ENCODE measurements at places on chromosomes 5 and 9.
A peak's percentile ranks its signal among the peaks of the same experiment; 100 is the strongest.

GRCh38 chr5:107457881-107458280 is 212.9 kb downstream of the EFNA5 start:
- no peak for DNase-seq

DNA sequence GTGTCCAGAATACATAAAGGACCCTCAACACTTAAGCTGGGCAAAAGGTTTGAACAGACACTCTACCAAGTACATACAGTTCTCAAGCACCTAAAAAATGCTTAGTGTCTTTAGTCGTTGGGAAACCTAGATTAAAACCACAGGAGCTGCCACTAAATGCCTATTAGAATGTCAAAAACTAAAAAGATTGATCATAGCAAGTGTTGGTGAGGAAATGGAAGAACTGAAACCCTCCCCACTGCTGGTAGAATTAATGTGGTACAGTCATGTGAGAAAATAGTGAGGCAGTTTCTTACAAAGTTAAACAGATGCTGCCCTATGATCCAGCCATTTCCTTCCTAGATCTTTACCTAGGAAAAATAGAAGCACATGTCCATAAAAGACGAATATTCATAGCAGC is 40.6 kb downstream of the SFXN1 start:
- DNase-seq, result no peak

GRCh38 chr9:14958989-14959388 is 48.8 kb upstream of the FREM1 start:
- DNase-seq, result no peak

DNA sequence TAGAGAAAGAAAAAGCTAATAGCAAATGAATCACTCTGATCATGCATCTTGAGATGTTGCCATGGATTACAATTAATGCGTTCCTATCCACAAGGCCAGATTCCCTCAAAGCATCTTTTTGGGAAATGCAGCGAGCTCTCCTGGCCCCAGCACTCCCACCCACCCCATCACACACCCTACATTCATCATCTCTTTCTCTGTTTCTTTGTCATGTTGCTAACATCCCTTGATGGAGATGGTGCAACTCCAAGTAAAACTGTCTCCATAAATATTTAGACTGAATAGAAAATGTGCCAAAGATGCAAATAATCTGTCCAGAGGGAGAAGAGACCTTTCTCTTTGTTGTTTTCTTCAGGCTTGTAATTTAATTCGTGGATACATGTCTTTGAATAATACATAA is 30.8 kb upstream of the TNC start:
- no peak for DNase-seq

- no peak for DNase-seq
Measured at GRCh38 chr9:75121914-75122558, 33.7 kb downstream of the OSTF1 start.

DNA sequence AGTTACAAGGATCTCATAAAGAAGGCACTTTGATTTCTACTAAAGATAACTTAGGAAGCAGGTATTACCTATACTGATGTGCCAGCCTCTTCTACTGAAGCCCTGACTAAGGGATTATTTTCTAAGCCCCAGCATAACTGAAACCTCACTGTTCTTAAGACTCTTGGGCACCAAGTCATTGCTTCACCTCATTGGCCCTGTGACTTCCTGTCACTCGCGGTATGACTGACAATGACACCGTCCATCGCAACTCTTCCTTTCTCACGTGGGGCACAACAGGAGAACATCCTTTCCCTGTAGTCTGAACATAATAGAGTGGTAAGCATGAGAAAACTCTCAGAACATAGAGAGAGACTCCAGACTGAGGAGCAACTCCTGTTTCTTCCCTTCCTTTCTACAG is 6.4 kb downstream of the OR2V2 start:
- no peak for DNase-seq

- peak; percentile 38 for DNase-seq
Measured at GRCh38 chr5:33470544-33470943, 29.8 kb downstream of the TARS1 start.

DNA sequence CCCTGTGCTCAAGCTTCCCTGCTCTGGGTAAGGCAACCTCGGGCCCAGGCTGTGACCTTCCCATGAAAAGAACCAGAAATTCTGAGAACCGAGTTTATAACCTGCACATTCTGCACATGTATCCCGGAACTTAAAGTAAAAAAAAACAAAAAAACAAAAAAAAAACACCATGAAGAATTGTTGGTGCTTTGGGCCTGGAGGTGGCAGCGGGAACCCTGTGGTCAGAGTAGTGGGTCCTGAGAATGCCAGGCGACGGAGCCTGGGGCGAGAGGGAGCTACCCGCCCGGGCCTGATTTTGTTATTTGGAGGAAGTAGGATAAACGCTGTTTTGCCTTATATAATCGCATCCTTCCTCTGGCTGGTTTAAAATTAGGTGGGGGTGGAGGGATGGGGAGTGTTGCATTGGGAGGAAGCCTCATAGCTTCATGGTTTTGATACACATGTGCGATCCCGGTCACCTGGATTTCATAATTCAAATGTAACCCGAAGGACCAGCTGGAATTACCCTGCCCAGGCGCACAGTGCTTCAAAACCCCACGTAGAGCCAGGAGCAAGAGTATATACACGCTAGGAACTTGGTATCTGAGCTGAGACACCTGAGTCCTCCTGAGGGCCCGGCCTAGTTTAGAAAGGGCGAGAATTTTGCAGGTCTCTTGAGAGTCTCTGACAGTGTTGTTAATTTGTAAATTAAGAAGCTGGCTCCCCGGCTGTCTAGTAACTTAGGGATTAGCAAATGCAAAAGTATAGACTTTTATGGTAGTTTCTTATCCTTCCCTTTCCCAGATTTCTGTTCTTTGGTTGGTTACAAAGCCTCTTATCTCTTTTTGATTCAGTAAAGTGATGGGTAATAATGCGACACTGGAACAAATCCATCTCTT is 2.8 kb downstream of the MSX2 start:
- DNase-seq, result no peak

GRCh38 chr9:86827893-86828292 is 119.4 kb downstream of the GAS1 start:
- DNase-seq, result no peak

DNA sequence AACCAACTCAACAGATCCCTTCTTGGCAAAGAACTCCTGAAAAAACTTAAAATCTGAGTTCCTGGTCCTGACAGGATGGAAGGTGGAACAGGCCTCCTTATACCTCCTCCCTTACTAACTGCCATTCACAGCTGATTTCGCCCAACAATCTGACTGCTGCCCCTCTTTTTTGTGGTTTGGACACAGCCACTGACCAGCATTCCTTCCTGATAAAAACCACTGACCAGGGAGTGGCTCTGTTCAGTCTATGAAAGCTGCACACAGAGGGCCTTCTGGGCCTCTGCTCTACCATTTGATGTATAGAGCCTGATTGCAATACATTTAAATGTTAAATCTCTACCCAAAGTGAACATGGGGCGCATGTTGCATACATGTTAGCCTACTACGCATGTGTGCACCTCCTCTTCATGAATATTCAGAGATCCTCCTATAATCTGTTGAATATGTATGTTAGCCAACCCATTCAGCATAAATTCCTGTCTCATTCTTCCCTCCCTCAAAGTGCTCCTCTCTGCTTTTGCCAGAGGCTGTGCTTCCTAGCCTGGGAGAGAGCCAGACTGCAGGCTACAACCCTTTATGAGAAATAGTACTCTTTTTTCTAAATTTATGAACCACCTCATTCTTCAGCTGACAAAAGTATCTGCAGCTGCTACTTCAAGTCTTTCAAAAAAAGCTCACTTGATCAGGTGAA is 93.7 kb upstream of the MRPS30 start:
- DNase-seq, result no peak

DNA sequence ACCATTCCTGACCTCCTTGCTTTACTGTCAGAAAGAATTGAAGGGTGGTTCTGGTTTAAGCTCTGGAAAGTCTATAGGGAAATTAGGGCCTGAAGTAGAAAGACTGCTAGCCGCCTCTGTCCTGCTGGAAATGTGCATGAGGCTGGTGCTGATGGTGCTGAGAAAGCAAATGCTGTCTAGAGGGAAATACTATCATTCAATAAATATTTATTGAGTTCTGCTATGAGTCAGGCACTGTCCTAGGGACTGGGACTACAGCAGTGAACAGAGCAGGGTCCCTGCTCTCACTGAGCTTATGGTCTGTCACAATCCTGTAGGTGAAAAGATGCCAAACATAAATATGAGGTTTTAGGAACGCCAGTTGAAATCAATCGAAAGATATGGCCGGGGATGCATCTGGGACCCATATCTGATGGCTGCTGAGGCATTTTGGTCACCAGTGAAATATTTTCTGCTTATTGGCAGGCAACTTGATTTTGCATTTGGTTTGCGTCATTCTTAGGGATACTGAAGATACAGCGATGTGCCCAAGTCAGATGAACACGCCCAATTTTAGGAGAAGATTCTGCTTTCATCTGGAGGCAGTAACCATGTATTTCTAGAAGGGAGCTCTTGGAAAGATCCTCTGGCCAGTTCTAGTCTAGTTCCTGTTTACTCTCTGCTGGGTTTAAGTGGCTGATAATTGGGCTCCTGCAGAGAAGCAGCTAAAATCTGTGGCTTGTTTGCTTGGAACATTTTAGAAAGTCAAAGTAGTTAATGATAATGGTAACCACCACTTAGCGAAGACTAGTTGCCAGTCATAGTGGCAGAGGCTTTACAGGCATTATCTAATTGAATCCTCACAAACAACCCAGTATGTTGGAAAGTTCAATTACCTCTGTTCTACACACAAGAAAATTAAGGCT is 73.3 kb downstream of the INSYN2B start:
- DNase-seq, result peak; percentile 97

DNA sequence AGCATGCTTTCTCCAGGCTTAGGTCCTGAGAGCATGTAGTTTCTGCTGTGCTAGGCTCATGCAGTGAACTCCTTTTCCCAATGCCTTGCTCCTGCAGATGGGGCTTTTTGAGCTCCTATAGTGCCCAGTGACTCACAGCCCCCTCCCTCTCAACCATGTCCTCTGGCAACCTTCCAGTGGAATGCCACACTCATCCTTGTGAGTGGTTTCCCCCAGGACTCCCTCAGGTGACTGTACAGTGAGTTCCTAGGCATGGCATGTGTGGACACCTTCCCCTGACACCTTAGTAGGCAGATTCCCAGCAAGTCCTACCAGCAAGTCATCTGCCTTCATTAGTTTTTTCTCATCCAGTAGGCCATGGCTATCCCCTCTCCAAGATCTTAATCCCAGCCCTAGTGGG is 72.4 kb upstream of the CXCL14 start:
- peak; percentile 81 for DNase-seq

GRCh38 chr5:8456846-8457186 is 587.9 kb downstream of the MTRR start:
- peak; percentile 39 for DNase-seq

GRCh38 chr9:35044071-35044470 is 28.4 kb downstream of the VCP start:
- DNase-seq, result no peak

- peak; percentile 72 for DNase-seq
Measured at GRCh38 chr9:22452415-22453010, 5.9 kb downstream of the DMRTA1 start.

GRCh38 chr5:66647146-66647856 is 51.1 kb downstream of the MAST4 start:
- DNase-seq, result peak; percentile 42

- DNase-seq, result no peak
Measured at GRCh38 chr9:32742296-32742695, 41.0 kb upstream of the TMEM215 start.

DNA sequence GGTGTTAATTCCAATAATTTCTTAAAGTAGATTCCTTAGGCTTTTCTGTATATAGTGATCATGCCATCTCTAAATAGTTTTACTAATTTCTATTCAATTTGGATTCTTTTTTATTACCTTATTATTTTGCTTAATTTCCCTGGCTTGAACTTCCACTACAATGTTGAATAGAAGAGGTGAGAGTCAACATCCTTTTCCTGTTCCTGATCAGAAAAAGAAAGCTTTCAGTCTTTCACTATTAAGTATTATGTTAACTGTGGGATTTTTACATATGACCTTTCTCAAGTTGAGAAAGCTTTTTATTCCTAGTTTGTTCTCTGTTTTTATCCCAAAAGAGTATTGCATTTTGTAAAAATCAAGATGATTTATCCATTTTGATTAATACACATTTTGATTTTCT is 574.5 kb upstream of the TLE4 start:
- no peak for DNase-seq

GRCh38 chr9:84620338-84620737 is 49.2 kb upstream of the NTRK2 start:
- no peak for DNase-seq

GRCh38 chr9:122087406-122088200 is 5.5 kb downstream of the TTLL11 start:
- no peak for DNase-seq

DNA sequence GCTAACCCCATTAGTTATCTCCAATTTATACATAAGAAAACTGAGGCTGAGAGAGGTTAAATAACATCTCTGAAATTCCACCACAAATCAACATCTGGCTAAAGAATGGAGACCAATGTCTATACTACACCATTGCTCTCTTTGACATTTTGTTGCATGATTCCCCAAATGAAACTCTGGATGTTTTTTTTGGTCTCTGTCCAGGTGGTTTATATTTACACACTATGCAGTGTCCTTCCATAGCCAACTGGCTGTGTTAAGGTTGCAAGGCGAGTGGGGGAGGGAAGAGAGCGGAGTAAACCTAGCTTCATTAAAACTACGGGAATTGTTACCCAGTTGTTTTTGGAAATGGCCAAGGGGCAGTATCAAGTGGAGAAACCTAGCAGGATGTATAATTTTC is 67.2 kb downstream of the KIF4B start:
- peak; percentile 63 for DNase-seq

GRCh38 chr5:158811921-158812320 is 287.8 kb downstream of the EBF1 start:
- no peak for DNase-seq

DNA sequence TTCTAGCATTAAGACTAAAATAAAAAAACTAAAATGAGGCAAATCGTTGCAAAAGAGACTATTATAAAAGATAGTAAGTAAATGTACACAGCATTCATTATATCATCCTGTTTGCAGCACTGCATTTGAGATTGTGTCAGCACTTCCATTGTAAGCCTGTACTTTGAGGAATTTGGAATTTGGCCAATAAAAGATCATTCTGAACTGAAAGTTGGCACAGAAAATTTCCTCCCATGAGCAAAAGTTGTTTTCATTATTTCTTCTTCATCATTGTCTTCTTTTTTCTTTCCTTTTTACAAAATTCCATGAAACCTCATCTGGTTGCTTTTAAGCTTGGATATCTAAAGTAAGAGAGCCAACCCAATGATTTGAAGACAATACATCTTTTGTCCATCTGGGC is 199.3 kb upstream of the ADAMTSL1 start:
- DNase-seq, result peak; percentile 47

DNA sequence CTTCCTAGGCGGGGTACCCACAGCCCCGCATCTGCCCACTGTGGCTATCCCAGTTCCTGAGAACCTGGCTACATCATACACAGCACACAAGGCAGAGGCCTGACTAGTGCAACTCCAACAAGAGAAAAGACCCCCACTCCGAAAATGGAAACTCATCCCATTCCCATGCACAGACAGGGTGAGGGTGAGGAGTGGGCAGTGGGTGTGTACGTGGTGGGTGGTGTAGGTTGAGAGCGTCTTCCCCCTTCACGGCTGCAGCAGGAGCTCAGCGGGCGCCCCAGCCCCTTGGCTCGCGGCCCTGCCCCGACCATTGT is 501 bp upstream of the MAP1B start:
- DNase-seq, result no peak

Measured in NCI-H69 (cell line).